Activated T-cell treated with anti-CD3 and anti-CD28 coated beads for 24 hours (primary cell): ENCODE measurements at places on chromosomes 3 and 15.

GRCh38 chr3:133869586-133869985, 26.1 kb downstream of the RAB6B start:
- no peak for DNase-seq

DNA sequence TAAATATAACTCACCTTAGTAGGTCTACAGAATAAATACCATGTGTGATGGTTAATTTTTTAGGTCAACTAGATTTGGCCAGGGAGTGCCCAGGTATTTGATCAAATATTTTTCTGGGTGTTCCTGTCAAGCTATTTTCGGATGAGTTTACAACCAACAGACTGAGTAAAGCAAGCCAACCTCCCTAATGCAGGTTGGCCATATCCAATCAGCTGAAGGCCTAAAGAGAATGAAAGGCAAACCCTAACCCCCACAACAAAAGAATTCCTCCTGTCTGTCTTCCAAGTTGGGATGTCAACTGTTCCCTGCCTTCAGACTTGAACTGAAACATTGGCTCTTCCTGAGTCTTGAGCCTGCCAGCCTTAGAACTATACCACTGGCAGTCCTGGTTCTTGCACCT, 28.6 kb downstream of the TASOR start:
- no peak for DNase-seq

DNA sequence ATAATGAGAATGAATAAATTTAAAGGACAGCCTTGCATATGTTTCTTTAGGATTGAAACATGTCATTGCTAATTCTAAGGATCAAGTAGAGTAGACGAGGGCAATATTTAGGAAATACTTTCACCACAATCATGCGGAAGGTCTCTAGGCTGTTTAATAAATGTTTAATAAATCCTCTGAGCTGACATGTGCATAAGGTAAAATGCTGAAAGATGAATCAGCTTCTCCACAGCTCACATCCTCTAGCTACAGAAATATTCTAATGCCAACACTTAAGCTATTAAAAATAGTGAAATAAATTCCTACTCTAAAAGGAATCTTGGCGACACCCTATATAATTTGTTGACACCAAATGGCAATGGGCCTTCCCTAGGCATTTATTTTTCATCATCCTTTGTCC, 407.3 kb downstream of the TBL1XR1 start:
- DNase-seq, result no peak

DNA sequence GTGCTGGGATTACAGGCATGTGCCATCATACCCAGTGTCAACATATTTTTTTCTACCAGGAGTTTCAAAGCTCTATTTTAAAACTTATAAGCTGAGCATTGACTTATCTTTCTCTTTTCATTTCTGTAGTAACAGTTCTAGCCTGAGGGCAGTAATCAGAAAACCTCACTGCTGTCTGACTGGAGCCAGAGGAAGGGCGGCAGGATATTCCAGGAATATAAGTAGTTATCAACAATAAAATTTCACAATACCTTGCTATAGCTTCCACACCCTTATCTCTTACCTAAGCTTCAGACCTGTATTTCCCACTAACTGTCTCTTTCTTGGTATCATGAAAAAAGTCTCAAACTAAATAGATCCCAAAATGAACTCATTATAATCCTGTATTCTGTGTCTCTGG, 5.1 kb upstream of the NEDD4 start:
- DNase-seq, result no peak

DNA sequence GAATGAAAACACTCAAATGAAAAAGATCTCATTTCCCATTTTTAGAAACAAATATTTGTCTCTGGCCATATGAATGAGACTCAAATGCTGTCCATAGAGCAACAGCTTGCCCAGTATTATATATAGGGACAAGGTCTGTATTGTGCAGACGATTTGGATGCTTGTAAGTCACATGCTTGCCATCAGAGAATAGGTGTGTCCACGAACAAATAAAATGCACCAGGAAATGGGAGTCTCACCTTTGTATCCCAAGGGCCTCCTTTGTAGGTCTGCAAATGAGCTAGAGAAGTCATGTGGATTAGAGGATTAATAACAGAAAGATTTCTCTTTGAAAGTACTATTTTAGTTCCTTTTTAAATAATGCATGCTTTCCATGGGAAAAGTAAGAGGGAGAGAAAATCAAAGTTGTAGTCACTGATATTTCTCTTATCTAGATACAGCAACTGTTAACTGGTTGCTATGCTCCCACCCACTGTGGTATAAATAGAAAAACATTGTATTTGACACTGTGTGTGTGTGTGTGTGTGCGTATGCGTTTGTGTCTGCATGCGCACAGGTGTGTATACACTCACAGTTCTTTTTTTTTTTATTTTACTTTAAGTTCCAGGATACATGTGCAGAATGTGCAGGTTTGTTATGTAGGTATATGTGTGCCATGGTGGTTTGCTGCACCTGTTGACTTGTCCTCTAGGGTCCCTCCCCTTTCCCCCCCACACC, 383.4 kb upstream of the ARRDC4 start:
- DNase-seq, result no peak

GRCh38 chr3:193207290-193208273, 33.4 kb upstream of the PLAAT1 start:
- DNase-seq, result no peak
